CD4-positive, alpha-beta T cell (primary cell): ENCODE measurements at places on chromosomes 4 and X. TPM values are rescaled to one million over a fixed set of nuclear protein-coding genes. Genes with fewer than 3 reads are reported as not detected.

Gene ARR3
- not detected for total RNA-seq

Gene CFAP47
- total RNA-seq, result not detected

Gene CLNK
- total RNA-seq, result 0.05 TPM

Gene PLAC1
- not detected for total RNA-seq

Gene SPANXB1
- total RNA-seq, result not detected

DNA sequence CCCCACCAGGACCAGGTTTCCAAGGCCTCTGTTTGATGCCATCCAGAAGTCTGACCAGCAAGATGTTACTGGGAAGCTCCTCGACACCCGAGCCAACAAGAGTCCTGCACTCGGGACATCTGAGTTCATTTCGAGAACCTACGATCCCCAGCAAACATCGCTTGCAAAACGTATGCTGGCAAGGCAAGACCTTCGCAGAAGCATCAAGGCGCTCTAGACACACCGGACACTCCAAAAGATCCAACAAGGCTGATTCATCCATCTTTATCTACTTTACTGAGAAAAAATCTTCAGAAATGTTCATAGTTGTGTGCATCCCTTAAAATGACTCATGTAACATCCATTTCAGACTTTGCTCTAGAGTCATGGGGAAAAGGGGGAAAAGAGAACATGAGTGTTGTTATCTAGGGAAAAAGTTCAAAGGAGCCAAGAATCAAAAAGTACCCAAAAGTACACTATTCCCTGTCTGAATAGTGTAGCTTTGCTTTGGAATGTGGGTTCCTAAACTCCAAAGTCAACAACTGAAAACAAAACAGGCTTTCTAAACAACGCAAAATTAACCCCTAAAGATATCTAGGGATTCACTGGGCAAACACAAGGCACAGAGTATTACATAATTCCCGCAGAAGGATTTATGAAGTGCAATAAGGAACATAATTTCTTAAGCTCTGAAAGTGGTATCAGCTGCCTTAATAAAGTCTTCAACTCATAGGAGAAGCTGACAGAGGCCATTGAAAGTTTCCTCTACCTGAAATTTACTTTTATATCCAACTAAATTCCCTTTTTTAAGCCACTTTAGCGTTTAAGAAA lies 1.6 kb downstream of the SH3RF1 start:
- DNase-seq, result no peak

DNA sequence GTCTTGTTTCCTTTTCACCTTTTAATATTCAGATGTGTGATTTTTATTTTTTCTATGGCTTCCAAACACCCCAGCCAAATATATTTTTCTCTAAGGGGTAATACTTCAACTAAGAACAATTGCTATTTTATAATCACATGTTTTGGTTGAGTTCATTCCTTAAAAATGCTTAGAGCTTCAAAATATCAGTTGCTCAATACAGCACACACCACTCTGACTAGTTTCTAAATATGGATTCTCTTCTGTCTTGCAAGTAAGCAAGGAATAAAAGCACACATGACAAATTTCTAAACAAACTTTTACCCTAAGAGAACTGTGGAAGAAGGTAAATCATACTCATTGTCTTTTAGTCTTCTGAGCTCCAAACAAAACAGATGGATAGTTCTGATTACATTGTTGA lies 27.2 kb downstream of the ANTXR2 start:
- no peak for DNase-seq

- DNase-seq, result no peak
These were observed 15.9 kb downstream of the RGS12 start for GRCh38 chr4:3308691-3309090.

- no peak for DNase-seq
These were observed 69.3 kb downstream of the YIPF6 start for GRCh38 chrX:68568136-68568535.

- DNase-seq, result no peak
These were observed 6.3 kb downstream of the AFP start for GRCh38 chr4:73442275-73442674.

GRCh38 chrX:13837290-13837745 lies 20.4 kb upstream of the GPM6B start:
- no peak for DNase-seq

GRCh38 chr4:151771664-151772063 lies 10.9 kb upstream of the GATB start:
- DNase-seq, result no peak

- DNase-seq, result no peak
These were observed 9.8 kb downstream of the PDLIM5 start for GRCh38 chr4:94461506-94461905.

- DNase-seq, result no peak
These were observed 28.6 kb upstream of the CYP2U1 start for GRCh38 chr4:107902715-107903114.

GRCh38 chr4:10983268-10983667 lies 298.7 kb upstream of the CLNK start:
- no peak for DNase-seq

GRCh38 chr4:152680988-152681603 lies 1.3 kb upstream of the TMEM154 start:
- DNase-seq, result no peak

DNA sequence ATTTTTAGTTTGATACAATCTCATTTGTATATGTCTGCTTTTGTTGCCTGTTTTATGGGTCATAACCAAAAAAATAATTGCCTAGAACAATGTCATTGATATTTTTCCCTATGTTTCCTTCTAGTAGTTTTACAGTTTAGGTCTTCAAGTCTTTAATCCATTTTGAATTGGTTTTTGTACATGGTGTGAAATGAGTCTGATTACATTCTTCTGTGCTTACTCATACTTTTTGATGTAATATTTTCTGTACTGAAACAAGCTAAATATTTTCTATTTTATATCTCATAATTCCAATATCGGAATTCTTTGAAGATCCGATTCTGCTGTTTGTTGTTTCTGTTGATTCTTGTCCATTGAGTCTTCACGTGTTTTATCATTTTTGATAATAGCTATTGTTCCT lies 10.6 kb downstream of the TMEM156 start:
- DNase-seq, result no peak

DNA sequence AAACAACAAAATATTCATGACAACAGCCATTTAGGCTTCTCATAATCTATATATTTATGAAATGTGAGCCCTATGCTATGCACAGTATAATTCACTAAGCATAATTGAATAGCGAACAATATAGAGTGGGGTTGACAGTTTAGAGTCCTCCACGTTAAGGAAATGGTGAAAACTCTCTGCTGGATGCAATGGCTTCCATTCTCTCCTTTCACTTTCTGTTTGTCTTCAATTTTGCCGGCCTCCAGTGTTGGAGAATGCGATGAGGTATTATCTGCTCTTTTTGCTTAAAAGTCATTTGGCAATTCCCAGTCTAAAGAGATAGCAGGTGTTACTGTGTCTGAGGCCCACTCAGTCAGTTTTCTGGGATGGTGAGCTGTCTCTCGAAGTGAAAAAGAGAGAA lies 52.1 kb downstream of the NPY5R start:
- no peak for DNase-seq

DNA sequence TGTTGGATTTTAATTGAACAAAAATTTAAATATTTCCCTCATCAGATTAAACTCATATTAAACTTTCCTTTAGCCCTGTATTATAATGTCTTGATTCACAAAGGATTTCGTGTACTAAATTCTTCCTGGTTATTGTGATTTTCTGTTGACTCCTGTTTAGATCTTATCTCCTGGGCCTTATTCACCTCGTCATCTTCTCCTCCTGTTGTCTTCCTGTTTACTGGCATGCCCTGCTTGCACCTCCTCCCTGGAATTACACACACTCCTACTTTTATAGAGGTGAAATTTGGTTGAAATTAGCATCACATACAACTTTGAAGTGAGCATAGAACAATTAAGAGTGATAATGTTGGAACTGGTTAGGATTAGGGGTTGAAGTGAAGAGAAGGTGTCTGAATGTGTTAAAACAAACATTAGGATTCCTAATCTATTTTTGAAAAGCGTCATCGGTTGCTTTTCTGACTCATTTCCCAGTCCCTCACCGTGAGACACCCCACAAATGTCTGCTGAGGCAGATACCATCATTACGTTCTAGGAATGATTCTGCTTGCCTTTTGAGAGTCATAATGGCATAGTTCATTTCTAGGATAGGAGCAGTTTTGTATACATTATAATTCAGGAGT lies 32.5 kb downstream of the TLL1 start:
- no peak for DNase-seq

GRCh38 chr4:94304365-94304971 lies 38.2 kb downstream of the HPGDS start:
- no peak for DNase-seq
